KG1 (cell line): ENCODE measurements at places on chromosomes 2 and 18.

- no peak for DNase-seq
These were observed 27.1 kb downstream of the PID1 start for GRCh38 chr2:229243890-229244560.

- DNase-seq: no peak
These were observed 35.8 kb upstream of the MARCO start for GRCh38 chr2:118906186-118906585.

DNA sequence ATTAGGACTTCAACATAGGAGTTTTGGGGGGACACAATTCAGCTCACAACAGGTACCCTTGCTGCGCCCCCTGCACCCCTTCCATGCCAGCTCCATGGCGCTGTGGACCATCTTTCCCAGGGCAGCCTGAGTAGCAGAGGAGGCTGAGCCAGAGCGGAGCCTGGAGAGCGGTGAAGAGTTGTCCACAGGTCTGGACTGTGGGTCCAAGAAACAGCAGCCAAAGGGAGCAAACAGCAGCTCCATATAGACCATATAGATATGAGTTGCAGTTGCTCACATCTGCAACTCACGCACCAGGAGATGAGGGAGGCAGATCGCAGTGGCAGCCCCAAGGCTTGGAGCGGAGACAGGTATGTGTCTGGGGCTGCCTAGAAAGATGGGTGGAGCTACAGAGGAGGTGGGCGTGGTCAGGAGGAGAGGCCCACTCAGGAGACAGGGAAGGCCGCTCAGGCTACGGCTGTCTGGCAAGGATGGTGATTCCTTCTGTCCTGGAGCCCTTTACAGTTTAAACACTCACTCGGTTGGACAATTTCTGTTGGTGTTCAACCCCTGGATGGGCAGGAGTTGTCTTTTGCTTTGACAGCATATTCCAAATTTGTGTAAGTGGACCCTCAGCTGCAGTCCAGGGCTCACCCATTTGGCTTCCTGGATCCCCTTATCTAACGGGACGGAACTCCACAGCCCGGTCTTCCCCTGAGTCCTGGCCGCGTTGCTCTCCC lies 155.1 kb downstream of the LPIN1 start:
- DNase-seq: no peak

DNA sequence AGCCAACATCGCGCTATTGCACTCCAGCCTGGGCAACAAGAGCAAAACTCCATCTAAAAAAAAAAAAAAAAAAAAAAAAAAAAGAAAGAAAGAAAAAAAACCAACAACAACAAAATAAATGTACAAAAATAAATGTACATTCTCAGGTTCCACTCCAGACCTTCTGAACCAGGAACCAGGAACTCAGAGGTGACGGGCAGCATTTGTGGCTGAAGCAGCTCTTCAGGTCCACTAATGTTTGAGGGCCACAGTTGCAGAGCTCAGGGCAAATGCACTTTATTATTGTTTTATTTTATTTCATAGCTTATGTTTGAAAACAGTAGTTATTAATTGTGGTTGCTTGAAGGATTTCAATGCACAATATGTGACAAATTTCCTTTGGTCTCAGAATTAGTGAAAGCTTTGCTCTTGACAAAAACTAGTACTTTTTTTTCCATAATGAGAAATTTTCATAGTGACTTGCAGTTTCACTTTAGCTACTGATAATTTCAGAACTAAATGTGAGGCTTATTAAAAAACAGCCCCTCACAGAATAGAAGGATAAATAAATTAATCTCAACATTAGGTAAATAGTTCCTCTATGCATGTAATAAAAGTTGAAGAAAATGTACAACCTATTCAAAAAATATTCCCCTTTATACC lies 378.4 kb upstream of the SPHKAP start:
- no peak for DNase-seq

- DNase-seq: no peak
These were observed 54.3 kb downstream of the VSNL1 start for GRCh38 chr2:17594533-17595401.

GRCh38 chr2:69559442-69560146 lies 83.9 kb downstream of the AAK1 start:
- DNase-seq: no peak

GRCh38 chr18:9237981-9238380 lies 96.6 kb upstream of the TWSG1 start:
- no peak for DNase-seq

GRCh38 chr2:47531378-47532042 lies 128.6 kb downstream of the MSH2 start:
- DNase-seq: no peak

DNA sequence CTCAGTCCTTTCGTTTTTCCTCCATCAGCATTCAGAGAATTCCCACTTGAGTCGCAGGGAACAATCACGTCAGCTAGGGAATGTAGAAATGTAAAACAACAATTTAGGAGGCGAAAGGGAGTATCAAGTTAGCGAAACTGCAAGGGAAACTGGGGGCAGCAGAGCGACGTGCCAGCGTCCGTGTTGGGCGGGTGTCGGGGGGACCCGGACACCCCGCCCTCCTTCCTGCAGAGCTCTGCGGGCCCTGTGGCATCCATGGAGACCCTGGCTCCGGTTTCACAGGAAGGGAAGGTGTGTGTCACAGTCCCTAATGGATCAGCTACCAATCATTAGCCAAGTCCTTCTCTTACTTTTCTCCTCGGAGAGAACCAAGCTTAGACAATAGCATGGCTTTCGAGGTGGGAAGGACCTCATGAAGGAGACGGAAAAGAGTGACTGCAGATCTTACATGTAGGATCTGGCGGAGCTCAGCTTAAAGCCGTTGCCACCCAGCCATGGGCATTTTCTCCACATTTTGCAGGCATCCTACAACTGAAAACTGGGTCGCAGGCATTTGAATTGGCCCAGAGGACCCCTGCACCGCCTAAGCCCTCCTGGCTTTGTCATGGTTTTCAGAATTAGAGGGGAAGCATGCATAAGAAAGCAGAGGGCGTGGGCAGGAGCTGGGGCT lies 33.7 kb downstream of the SOX11 start:
- DNase-seq: no peak

DNA sequence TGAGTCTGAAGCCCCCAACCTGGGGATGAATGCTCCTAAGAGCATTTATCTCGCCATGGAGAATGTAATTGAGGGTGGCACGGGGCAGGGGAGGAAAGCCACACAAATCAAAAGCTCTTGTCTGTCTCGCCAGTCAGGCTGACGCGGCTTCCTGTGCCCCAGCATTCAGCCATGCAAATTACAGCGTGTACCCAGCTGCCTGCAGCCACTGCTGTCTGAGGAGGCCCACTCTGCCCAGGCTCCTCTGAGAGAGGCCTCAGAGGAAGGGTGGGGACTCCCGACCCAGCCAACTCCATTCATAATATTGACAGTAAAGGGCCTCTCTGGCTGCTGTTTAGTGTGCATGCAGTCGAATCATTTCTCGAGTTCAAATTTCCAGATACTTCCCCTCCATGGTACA lies 22.0 kb downstream of the SMAD7 start:
- DNase-seq: peak; percentile 43

DNA sequence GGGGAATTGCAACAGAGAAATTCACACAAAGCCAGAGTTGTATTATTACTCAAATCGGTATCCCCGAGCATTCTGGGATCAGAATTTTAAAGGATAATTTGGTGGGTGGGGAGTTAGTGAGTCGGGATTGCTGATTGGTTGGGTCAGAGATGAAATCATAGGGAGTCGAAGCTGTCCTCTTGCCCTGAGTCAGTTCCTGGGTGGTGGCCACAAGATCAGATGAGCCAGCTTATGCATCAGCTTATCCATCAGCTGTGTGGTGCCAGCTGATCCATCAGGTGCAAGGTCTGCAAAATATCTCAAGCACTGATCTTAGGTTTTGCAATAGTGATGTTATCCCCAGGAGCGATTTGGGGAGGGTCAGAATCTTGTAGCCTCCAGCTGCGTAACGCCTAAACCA lies 34.3 kb upstream of the ITM2C start:
- no peak for DNase-seq

- no peak for DNase-seq
These were observed 22.5 kb downstream of the CFLAR start for GRCh38 chr2:201138401-201138970.

- peak; percentile 29 for DNase-seq
These were observed 48.5 kb downstream of the SMAD7 start for GRCh38 chr18:48902023-48902855.

GRCh38 chr18:48530399-48531081 lies 8.3 kb upstream of the CTIF start:
- no peak for DNase-seq

DNA sequence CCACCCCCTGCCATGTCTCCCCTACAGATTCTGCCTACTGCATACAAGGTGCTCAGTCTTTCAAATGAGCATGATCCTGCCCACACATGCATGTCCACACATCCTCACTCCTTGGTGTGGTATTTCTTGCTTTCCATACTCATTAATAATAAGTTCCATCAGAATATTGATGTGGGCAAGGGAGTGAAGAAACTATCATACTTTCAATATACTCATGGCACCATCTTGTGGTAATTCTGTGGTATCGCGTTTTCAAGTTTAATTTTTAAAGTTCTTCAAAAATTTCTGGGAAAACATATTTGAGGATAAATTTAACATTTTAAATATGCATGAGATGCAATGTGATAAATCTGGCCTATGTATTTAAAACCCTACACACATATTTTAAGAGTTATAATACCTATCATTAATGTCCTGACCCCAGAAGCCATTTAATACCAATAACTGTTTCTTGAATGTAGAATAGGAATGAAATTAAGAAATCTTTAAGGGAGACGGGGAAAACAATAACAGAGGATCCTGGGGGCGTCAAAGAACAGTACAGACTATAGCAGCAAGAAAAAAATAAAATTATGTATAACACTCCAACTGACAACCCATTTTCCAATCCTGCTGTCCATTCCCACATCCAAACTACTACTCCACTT lies 110.1 kb downstream of the ZNF385B start:
- peak; percentile 8 for DNase-seq

DNA sequence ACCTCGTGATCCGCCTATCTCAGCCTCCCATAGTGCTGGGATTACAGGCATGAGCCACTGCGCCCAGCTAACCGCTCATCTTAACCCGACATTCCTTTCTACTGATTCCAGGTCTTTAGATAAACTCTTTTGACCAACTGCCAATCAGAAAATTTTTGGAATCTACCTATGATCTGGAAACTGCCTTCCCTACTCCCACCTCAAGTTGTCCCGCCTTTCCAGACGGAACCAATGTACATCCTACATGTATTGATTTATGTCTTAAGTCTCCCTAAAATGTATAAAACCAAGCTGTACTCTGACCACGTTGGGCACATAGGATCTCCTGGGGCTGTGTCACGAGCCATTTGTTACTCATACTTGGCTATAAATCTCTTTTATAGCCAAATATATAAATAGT lies 3.2 kb upstream of the NEU2 start:
- no peak for DNase-seq

DNA sequence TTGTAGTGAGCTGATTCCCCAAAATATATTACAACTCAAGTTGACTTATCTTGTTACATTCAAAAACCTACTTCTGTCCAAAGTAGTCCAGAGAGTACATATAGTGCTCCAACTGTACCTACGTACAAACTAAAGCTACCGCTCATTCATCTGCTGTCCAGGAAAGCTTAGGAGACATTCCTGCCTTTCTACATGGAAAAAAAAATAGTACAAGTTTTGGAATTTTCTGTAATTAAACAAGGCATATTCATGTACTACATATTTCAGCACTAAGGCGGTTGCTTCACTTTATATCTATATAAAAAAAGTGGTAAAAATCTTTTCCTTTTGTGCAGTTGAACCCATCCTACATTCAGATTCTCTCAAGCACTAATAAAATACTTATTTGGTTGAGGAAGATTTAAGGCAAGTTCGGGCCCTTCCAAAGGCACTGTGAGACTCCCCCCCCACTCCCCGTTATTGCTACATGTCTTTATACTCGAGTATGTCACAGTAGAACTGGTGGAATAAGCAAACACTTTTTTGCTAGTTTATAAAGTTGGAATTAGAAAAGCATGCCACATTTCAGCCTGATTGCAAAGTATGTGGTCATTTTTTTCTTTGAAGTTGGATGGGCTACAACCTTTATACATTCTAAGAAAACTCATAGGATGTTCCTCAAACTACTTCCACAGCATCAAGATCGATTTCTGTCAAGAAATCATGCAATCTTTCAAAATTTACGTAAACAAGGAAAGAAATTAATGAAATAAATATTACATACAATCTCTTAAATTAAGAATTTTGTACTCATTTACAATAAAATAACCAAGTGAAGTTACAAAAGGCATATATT lies 3.7 kb downstream of the ZFP36L2 start:
- DNase-seq: no peak

DNA sequence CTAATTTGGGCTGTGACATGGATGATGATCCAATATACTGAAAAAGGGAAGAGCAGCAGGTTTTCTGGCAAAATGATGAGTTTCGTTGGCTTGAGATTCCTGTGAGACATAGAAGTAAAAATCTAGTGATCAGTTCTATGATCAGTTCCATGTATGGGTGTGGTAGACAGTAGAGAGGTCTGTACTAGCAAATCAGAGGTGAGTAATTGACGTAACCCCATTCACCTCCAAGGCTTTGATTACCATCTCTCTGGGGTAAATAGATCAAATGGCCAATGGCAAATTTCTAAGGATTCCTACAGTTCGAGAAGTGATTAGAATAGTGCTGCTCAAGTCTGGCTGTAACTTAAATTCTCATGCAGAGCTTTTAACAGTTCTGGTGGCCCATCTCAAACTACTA lies 6.4 kb downstream of the ITGA4 start:
- no peak for DNase-seq

DNA sequence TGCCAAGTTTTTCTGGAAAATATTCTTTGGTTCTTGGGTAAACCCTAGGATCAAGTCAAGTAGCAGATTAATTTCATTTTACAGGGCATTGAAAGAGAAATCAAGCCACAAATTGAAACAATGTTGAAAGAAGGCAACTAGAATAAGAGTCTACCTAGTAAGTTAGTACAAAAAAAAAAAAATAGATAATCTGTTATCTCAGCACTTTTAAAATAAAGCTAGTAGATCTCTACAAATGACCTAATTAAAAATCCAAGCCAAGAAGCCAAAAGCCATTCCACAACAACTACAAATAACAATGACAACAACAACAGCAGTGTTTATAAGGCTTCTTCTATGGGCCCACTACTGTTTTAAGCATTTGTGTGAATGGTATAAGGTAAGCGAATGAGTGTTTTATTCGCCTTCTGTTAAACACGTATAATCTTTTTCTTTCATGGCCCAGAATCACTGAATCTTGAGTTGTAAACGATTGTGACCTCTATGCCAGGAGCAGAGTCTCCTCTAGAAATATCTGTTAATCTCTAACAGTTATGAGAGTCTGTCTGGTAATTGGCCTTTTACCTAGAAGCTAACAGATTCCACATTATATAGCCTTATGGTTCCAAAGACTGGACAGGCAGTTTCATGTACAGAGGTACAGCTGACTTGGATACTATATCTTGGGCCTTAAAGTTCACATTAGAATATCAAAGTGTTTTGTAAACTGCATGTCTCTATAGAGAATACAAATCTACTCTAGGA lies 28.6 kb upstream of the CUL3 start:
- DNase-seq: no peak

- DNase-seq: no peak
These were observed 4.5 kb upstream of the FHL2 start for GRCh38 chr2:105403241-105403782.

- no peak for DNase-seq
These were observed 23.4 kb downstream of the ACSL3 start for GRCh38 chr2:222884114-222884771.

- DNase-seq: no peak
These were observed 404.9 kb upstream of the ZEB2 start for GRCh38 chr2:144924827-144925226.
